ENCODE measurements at places on chromosomes 5 and 9. TPM values are rescaled to one million over a fixed set of nuclear protein-coding genes. Genes with fewer than 3 reads are reported as not detected.

GRCh38 chr9:136189394-136190236 lies 15.3 kb downstream of the LHX3 start:
- DNase-seq: no peak

DNA sequence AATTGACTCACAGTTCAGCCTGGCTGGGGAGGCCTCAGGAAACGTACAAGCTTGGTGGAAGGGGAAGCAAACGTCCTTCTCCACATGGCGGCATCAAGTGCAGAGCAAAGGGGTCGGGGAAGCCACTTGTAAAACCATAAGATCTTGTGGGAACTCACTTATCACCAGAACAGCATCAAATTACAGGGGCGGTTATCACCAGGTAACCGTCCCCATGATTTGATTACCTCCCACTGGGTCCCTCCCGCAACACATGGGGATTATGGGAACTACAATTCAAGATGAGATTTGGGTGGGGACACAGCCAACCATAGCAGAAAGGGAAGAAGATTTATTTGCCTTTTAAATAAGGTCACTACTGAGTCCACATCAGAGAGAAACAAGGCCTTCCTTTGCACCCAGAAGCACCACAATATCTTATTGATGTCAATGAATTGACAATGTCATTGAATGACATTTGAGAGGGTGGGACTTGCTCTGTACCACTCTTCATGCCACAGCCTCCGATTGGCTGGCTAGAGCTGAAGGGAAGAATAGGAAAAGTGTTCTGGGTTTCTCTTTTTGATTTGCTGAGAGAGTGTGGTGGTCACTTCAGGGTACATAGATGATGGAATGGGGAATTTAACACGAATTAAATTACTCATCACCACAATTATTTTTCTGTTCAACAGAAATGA lies 11.0 kb downstream of the SKP2 start:
- DNase-seq: no peak

- DNase-seq: no peak
These were observed 32.0 kb downstream of the HAVCR1 start for GRCh38 chr5:157026789-157027424.

DNA sequence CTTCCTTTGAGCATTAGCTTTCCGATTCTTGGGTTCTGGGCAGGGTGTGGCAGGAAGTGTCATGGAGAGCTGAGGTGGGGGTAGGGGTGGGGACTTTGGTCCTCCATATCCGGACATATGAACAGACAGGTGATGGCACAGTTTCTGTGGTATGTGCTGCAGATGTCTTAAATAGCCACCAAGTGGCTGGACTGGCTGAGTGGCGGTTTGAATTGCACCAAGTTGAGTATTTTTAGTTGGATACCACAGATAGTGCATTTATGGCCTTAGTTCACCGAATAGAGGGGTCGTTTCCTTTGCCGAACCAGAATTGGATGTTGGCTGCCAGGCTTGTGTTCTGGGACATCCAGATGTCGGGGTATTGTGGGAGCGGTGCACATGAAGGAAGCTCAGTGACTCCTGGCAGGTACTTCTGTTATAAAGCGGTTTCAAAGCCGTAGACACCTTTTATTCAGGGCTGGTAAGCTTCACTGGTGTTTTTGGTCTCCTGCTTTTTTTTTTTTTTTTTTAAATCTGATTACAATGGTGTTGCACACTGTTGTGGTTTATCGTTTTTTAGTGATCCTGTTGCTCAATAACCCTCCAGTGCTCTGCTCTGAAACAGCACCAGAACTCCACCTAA lies 15.1 kb upstream of the TNFAIP8 start:
- no peak for DNase-seq

GRCh38 chr5:149932445-149933350 lies 11.9 kb downstream of the PDE6A start:
- DNase-seq: peak; percentile 45

DNA sequence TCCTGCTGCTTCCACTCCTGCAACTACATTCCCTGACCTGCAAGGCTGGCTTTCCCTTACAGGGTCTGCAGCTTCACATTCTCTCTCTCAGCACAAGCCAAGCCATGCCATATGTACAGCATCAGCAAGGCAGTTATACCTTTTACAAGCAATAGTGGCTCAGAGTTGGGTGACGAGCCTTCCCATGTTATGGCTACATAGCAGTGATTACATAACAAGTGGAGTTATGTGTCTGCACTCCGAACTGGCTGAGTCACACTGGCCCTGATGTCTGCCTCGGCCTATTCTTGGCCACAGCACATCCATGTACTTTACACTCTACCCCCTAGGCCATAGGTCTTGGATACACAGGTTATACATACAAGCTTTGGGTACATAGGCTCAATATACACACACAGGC lies 52.0 kb upstream of the SNCAIP start:
- DNase-seq: peak; percentile 48

- DNase-seq: no peak
These were observed 125.9 kb downstream of the SYK start for GRCh38 chr9:90927496-90927895.

DNA sequence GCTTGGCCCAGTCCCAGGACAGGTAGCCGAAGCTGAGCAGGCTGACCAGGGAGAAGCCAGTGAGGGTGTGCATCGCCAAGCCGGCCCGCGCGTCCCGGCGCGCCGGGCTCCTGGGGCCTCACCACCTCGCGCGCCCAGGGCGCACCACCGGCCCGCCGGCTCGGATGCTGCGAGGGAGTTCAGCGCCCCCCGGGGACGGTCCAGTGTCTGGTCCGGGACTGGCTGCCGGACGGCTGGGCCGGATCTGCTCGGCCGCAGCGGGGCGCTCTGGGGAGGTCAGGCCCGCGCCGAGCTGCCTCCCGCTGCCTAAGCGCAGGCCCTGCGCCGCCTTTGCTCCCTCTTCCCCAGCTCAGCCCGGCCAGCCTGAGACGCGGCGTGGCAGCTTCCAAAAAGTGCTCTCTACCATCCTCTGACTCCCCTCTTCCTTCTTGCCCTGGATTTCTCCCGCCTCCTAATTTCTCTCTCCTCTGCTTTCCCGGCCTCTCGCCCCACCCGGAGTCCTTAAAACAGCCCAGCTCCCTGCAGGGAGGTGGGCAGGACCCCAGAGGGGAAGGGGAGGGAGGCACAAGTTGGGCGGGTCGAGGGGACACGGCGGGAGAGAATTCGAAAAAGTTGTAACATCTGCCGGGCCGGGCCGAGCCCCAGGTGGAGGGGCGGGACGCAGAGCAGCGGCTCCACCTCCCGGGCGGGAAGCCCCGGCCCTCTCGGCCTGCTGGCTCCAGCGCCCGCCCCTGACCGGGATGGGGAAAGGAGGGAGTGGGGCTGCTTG lies at the start of gene ARSI:
TSS of gene ARSI (minus strand) at position 605 of the 769 bp plus-strand sequence. CDS start at position 73, 532 bp downstream.
- DNase-seq: peak; percentile 69

DNA sequence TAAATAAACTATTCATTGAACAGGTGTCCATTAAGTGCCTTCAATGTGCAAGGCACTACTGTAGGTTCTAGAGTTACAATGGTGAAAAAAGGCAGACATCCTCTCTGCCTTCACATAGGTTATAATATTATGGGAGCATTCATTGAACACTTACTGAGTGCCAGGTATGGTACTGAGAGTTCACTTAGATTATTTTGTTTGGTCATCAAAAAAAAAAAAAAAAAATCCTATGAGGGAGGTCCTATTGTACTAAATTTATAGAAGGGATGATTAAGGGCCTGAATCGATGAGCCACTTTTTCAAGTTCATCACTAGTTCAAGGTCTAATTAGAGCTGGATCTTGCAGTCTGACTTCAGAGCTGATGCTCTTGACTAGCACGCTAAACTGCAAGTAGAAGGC lies 22.8 kb upstream of the PANK3 start:
- DNase-seq: no peak

DNA sequence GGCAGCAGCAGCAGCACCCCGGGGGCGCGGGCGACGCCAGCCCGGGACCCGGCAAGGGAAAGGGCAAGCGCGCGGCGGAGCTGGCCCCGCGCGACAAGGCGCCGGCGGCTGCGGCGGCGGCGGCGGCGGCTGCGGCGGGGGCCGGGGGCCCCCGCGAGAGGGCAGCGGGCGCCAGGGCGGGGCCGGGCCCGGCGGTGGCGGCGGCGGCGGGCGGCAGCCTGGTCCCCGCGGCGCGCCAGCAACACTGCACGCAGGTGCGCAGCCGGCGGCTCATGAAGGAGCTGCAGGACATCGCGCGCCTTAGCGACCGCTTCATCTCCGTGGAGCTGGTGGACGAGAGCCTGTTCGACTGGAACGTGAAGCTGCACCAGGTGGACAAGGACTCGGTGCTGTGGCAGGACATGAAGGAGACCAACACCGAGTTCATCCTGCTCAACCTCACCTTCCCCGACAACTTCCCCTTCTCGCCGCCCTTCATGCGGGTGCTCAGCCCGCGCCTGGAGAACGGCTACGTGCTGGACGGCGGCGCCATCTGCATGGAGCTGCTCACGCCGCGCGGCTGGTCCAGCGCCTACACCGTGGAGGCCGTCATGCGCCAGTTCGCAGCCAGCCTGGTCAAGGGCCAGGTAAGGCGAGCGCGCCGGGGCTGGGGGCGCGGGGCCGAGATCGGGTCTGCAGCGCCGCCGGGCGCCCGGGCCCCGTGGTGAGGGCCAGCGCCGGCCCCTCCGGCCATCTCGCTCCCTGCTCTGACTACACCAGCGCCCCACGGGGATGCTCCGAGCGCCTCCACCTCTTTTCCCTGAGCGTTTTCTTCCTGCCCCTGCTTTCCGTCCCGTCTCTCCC lies at the start of gene UBE2QL1:
TSS of gene UBE2QL1 (plus strand) at position 238 of the 843 bp plus-strand sequence. CDS start at position 273, 35 bp downstream.
- DNase-seq: no peak

- no peak for DNase-seq
These were observed 4.6 kb downstream of the RALGPS1 start for GRCh38 chr9:126919193-126919592.

- DNase-seq: no peak
These were observed 30.1 kb downstream of the PRKACG start for GRCh38 chr9:68983522-68984424.

- no peak for DNase-seq
These were observed 24.0 kb upstream of the OCLN start for GRCh38 chr5:69468631-69469030.

- DNase-seq: no peak
These were observed 13.3 kb downstream of the DIRAS2 start for GRCh38 chr9:90629354-90629753.

- no peak for DNase-seq
These were observed 120.2 kb downstream of the TENT4A start for GRCh38 chr5:6833406-6833805.

DNA sequence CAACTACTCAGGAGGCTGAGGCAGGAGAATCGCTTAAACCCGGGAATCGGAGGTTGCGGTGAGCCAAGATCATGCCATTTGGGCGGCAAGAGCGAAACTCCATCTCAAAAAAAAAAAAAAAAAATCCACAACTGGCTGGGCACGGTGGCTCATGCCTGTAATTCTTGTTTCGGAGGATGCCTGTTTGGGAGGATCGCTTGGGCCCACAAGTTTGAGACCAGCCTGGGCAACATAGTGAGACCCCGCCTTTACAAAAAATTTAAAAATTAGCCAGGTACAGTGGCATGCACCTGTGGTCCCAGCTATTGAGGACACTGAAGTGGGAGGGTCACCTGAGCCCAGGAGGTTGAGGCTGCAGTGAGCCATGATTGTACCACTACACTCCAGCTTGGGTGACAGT lies 1.9 kb upstream of the EIF4EBP3 start:
- DNase-seq: no peak

- DNase-seq: no peak
These were observed 56.0 kb downstream of the HMCN2 start for GRCh38 chr9:130321539-130321938.

DNA sequence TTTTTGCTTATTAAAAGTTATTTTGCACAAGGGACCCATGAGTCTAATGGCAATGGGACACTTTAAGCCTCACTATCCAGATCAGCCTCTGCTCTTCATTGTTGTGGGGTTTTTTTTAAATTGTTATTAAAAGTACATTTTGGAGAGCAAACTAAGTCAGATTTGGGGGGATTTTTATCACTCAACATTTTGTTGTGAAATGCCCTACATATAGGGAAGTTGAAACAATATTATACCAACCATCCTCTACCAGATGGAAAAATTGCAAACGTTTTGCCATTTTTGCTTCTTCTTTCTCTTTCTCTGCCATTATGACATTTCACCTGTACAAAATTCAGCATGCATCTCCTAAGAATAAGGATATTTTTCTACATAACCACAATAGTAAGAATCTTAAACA lies 75.3 kb downstream of the SLC1A3 start:
- DNase-seq: no peak

- no peak for DNase-seq
These were observed 135.5 kb downstream of the SPATA31D1 start for GRCh38 chr9:82124090-82124489.

- DNase-seq: no peak
These were observed 240.8 kb downstream of the FSTL4 start for GRCh38 chr5:133371371-133372155.

DNA sequence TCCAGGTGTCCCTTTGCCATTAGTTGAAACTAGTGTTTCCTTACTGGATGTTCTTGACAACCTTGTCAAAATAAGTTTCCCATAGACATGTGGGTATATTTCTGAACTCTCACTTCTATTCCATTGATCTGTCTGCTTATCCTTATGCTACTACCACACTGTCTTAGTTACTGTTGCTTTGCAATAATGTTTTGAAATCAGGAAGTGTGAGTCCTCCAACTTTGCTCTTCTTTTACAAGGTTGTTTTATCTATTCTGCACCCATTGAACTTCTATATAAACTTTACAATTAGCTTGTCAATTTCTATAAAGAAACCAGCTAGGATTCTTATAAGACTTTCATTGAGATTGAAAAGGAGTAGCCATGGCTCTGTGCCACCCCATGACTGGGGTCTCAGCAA lies 24.3 kb downstream of the CD14 start:
- no peak for DNase-seq

- DNase-seq: no peak
These were observed 476.6 kb upstream of the EDIL3 start for GRCh38 chr5:84861306-84861705.

DNA sequence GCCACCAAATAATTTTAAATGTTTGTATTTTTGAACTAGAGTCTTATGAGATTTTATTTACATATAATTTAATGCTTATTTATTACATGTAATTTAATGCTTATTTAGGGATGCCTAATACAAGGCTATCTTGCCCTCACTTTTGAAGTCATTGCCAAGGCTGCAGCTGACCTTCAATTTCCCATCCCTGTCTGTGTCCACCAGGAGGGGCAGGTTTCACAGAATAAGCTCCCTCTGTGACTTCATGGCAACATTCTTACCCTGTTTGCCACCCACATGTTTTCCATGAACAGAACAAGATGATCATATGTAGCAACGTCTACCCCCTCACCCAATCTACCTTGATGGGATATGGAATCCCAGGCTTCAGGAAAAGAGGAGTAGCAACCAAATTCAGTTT lies 27.0 kb downstream of the C5 start:
- DNase-seq: no peak

DNA sequence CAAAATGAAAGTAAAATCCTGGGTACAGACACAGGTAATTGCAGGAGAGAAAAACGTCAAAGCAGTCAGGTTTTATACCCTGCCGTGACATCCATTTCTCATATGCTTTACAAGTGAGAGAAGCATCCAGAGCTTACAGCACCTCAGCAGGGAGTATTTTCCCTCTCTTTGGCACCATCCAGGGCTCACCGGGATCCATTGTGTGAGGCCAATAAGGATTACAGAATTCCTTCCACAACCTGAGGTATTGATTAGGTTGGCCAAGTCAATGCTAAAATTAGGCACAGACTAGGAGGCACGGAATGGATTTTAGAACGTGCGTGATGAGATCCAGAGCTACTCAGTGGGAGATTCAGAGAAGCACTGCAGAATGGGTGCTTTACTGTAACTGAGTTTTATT lies 296.6 kb downstream of the FBXL7 start:
- no peak for DNase-seq

The NUTM2F gene
- total RNA-seq: not detected

The RIOK2 gene
- total RNA-seq: 23.3 TPM

The IRX1 gene
- total RNA-seq: not detected

The HRH2 gene
- 1.4 TPM for total RNA-seq

The KIF24 gene
- total RNA-seq: 0.53 TPM

The FBP1 gene
- total RNA-seq: 0.83 TPM

The SMIM33 gene
- total RNA-seq: not detected

The RMRP gene
- 3,031 TPM for total RNA-seq

The LRRC19 gene
- total RNA-seq: not detected

Measured in ovary (tissue), 10 donors.